Right ventricle myocardium inferior (tissue), 1 donor: ENCODE measurements at places on chromosomes 16 and 17.

GRCh38 chr17:50774225-50774803, 7.0 kb upstream of the ANKRD40CL start:
- DNase-seq, result no peak

DNA sequence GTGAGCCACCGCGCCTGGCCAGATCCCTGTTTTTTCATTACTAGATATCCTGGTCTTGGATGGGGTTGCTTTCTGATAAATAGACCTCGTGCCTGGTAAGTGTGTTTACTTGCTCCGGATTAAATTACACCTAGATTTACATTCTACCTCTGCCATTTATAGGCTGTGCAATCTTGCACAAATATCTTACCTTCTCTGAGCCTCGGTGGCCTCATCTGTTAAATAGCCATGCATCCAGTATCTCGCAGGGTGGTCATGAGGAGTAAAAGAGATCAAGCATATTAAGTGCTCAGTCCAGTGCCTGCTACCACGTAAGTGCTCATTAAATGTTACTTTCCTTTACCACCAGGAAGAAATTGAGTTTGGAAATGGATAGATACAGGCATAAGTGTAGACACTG, 98.4 kb downstream of the BMERB1 start:
- no peak for DNase-seq

GRCh38 chr17:37179893-37180292, 195.9 kb upstream of the C17orf78 start:
- no peak for DNase-seq

DNA sequence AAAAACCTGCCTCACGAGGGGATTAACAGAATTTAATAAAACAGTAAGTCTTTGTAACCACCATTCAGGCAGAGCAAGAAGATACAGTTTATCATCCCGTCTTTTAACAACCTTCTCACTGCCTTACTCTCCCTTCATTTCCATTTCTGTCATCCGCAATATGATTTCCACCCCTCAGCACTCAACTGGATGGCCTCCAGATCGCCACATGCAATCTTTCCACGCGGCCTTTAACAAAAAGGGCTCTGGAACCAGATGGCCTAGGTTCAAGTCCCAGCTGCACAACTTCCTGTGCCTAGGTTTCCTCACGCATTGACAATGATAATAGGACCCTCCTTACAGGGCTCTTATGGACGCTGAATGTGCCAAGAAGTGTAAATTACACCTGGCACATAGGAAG, 103.6 kb downstream of the GAS7 start:
- DNase-seq, result no peak

- no peak for DNase-seq
These were observed 503.4 kb downstream of the MAF start for GRCh38 chr16:79097166-79097565.

DNA sequence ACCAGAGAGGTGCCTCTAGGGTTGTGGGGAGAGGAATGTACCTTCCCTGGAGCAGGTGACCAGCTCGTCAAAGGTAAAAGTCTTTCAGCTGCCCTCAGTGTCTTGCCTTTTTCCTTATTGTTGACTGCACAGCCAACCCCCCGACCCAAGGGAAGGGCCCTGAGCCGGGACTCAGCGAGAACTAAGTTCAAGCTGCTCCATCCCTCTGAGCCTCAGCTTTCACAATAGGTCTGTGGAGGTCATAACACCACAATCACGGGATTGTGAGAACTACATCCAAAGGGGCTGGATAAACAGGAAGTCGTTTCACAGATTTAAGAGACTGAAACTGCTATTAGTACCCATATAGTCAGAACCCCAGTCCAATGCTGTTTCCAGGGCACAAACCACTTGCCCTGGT, 2.6 kb upstream of the KRT36 start:
- no peak for DNase-seq

DNA sequence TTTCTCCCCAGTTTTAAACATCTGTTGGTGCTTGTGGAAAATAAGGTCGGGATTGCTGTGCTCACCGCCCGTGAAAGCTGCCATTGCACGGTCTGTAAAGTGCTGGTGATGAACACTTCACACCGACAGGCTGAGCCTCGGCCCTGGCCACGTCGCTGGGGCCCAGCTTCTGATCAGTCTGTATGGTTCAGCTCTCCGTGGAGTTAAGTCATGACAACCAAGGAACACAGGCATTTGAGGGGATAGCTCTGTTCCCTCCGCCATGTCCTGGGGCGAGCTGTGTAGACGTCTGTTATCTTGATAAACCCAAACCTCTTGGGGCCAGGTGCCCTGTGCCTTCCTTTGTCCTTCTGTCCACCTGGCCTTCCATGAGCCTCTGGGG, 110.6 kb downstream of the METRNL start:
- peak; percentile 22 for DNase-seq

DNA sequence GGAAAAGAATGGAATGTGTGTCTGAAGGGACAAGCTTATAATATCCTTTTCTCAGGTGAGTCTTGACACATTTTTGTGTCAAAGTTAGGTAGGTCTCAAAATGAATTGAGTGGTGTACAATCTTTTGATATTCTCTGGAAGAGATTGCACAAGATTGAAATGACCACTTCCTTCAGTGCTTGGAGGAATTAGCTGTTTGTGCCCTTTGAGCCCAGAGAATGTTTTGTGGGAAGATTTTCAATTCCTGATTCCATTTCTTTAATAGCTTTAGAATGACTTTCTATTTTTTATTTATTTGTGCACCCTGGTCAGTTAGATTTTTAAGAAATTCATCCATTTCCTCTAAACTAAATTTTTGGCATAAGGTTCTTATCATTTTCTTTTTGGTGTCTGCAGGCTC, 1.6 kb upstream of the CCL13 start:
- DNase-seq, result no peak

GRCh38 chr17:9266031-9266680, 244.8 kb downstream of the NTN1 start:
- no peak for DNase-seq

GRCh38 chr17:36057911-36058310, 6.2 kb upstream of the CCL18 start:
- DNase-seq, result no peak

- DNase-seq, result no peak
These were observed 1.9 kb upstream of the PITPNM3 start for GRCh38 chr17:6558276-6558675.

GRCh38 chr17:4556996-4557395, 1.8 kb upstream of the MYBBP1A start:
- no peak for DNase-seq

GRCh38 chr17:57422574-57423164, 166.3 kb downstream of the MSI2 start:
- no peak for DNase-seq

DNA sequence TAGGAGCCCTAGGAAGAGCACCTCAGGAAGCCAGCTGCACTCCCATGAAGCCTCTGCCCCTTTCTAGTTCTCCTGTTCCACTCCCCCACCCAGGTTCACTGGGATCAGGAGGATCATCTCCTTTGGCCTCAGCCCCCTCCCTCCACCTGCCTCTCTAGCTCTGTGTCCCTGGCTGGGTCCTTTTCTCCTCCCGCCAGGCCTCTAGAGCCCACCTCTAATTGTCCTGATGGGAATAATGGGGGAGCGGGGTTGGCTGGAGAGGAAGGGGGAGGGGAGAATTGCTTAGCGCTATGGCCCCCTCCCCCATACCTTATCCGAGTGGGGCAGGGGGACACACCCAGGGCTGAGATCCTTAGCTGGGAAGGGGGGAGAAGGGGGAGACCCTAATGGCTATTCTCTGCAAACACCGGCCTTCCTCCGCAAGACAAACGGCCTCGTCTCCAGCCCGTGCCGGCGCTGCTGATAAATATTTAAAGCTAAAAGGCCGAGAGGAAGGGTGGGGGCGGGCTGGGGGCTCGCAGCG, 997 bp downstream of the HOXB7 start:
- DNase-seq, result no peak

DNA sequence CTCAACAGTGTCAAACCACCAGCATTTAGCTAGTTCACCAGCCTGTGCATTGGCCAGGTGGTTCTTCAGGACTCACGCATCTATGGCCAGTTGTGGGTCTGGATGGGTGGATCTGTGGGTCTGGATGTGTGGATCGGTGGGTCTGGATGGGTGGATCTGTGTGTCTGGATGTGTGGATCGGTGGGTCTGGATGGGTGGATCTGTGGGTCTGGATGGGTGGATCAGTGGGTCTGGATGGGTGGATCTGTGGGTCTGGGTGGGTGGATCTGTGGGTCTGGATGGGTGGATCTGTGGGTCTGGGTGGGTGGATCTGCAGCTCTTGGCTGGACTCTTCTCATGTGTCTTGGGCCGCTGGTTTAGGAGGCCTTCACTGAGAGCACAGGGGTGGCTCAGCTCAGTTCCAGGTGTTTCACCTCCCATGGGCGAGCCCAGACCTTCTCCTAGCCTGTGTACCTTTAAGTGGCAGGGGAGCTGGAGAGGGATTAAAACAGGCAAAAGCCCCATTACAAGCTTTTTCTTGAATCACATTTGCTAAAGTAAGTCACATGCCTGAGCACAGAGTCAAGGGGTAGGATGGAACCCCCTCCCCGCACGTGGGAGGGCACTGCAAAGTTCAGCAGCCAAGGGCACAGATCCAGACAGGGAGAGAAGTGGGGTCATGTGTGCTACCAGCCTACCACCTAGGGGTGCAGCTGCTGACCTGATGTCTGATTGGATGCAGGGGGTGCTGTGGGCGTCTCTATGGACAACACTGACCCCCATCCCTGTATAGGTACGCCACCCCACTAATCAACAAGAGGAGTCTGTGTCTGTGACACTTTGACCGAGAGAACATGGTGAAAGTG, 3.4 kb upstream of the NUBP1 start:
- DNase-seq, result no peak

DNA sequence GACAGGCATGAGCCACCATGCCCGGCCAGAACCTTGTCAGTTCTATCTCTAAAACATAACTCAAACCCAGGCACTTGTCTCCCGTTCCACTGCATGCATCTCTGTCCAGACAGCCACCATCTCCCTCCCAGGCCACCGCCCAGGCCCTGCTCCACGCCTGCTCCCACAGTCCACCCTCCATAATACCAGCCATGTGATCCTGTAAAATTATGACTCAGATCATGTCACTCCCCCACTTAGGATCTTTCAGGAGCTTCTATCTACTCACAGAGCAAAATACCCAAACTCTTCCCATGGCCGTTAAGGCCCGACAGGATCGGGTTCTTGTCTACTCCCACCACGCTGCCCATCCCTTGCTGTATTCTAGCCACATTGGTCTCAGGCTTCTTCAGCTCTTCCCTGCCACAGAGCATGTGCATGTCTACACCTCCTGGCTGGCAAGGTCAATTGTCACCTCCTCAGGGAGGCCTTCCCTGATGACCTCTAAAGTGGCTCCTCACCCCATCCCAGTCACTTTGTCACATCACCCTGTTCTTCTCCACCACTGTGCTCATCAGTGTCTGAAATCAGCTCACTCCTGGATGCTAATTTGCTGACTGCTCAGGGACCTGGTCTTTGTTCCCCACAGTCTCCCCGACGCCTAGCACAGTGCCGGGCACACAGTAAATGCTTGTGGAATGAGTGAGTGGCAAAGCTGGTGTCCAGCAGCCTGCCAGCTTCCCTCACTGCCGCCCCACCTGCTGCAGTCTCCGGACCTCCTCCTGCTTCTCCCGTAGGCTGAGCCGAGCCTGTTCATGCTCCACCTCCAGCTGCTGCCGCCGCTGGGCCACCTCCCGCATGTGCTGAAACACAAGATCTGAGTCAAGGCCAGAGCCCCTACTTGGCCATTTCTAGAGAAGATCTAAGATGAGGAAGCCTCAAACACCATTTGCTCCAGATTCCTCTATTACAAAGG, 6.7 kb downstream of the TSPOAP1 start:
- no peak for DNase-seq

DNA sequence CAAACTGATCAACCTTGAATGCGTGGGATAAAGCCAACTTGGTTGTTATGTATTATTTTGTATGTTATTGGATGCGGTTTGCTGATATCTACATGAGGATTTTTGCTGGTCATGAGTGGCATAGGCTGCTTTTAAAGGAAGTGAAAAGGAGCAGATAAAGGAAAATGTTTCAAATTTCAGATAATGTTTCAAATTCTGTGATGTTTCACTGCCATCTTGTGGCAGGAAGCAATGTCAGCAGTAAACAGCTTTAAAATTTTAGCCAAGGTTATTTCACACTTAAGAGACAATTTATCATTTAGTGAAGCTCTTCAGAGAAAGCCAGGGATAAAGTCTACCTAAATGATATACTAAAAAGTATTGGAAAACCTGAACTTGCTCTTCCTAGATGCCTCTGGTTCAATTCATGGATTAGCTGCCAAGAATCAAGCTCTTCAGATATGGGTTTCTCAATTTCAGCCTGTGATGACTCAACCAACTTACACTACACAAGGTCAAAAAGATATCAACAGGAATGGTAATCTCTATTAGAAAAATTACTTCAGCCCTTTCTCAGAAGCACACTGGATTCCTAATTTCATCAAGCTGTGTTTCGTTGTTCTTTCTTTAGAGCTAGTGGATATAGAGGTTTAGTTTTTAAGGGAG, 136.0 kb upstream of the C17orf78 start:
- no peak for DNase-seq

DNA sequence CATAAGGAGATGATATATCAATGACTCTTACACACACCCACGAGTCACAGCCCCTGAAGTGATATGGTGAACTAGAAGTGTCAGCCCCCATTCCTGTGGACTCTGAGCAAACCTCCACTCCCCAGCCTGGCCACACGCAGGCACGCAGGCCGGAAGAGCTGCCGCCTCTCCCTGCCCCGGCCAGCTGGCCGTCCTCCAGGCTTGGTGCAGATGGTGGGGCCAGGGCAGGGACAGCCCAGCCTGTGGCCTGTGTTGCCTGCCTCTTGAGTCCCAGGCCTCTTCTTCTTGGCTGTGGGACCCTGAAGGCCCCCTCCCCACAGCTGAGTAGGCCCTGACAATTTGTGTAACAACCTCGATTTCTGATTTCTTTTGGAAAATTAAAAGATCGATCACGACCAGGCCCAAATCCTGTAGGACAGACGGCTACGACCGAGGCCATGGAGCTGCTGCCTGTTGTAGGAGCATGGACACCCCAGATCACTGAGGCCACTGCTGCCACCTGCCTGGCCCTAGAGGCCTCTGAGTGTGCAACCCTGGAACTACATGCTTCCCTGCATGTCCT, 10.0 kb upstream of the MPRIP start:
- peak; percentile 82 for DNase-seq

DNA sequence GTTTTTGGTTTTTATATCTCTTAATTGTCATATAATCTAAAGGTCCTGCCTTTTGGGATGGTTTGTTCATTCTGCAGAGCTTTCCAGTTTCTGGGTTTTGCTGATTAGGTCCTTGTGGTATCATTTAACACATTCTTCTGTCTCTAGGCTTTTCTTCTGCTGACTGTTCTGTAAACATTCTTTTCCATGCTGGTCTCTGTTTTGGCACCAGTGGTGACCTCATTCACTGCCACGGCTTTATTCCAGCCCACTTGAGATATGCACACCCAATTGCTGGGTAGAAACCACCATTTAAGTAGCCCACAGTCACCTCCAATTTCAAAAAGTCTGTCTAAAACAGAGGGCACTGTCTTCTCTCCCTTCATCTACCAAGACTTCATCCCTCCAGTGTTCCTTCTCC, 31.1 kb upstream of the COX10 start:
- DNase-seq, result no peak
